Small intestine (tissue), 16 donors: ENCODE measurements at places on chromosomes 3 and 15. TPM values are rescaled to one million over a fixed set of nuclear protein-coding genes. Genes with fewer than 3 reads are reported as not detected.

Gene CMC1
- 43.2 TPM for polyA plus RNA-seq

Gene CRBN
- 26.6 TPM for polyA plus RNA-seq

Gene CAPN3
- 23.7 TPM for polyA plus RNA-seq

Gene KBTBD13
- polyA plus RNA-seq, result 0.03 TPM

Gene GOLGA6D
- not detected for polyA plus RNA-seq

Gene DNAH12
- 0.10 TPM for polyA plus RNA-seq

Gene GRM7
- not detected for polyA plus RNA-seq

Gene COL6A5
- not detected for polyA plus RNA-seq

Gene SEMA5B
- not detected for polyA plus RNA-seq

Gene GPR15
- polyA plus RNA-seq, result 0.30 TPM

Gene RARRES1
- 0.89 TPM for polyA plus RNA-seq

Gene SAMD7
- not detected for polyA plus RNA-seq

Gene NPAP1
- under 0.01 TPM for polyA plus RNA-seq

Gene DUOXA2
- 7.5 TPM for polyA plus RNA-seq

Gene ARGFX
- polyA plus RNA-seq, result not detected

Gene GOLGA8H
- not detected for polyA plus RNA-seq

Gene RARB
- polyA plus RNA-seq, result 9.0 TPM

Gene OR5K2
- not detected for polyA plus RNA-seq

Gene PDE12
- polyA plus RNA-seq, result 7.0 TPM

DNA sequence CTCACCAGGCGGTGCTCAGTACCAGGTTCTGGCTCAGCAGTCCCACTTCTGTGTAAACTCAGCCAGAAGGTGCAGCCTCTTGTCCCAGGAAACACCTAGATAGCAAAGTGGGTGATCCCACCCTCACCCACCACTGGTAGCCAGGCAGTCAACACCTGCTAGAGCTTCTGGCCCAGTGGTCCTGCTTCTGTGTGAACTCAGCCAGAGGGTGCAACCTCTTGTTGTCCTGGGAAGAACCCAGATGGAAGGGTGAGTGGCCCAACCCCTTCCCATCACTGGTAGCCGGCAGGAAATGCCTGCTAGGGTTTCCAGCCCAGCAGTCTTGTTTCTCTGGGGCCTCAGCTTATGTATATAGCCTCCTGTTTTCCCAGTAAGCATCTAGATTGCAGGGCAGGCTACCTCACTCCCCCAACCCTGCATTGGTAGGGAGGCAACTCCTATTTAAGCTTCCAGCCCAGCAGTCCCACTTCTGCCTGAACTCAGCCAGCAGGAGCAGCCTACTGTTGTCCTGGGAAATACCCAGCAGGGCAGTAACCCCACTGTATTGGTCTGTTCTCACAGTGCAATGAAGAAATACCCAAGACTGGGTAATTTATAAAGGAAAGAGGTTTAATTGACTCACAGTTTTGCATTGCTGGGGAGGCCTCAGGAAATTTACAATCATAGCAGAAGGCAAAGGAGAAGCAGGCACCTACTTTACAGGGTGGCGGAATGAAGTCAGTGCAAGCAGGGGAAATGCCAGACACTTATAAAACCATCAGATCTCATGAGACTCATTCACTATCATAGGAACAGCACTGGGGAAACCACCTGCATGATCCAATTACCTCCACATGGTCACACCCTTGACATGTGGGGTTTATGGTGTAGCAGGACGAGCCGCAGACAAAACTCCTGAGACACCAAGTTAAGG is 110.6 kb downstream of the DTWD1 start:
- H3K4me1 ChIP-seq, result peaks cover 24% of the 10 kb centered on the region
- no peaks in the 10 kb centered on the region for H3K27me3 ChIP-seq
- no peaks in the 10 kb centered on the region for H3K36me3 ChIP-seq
- H3K27ac ChIP-seq, result no peak overlapping the region
- no peak for DNase-seq
- H3K4me3 ChIP-seq, result no peak overlapping the region

DNA sequence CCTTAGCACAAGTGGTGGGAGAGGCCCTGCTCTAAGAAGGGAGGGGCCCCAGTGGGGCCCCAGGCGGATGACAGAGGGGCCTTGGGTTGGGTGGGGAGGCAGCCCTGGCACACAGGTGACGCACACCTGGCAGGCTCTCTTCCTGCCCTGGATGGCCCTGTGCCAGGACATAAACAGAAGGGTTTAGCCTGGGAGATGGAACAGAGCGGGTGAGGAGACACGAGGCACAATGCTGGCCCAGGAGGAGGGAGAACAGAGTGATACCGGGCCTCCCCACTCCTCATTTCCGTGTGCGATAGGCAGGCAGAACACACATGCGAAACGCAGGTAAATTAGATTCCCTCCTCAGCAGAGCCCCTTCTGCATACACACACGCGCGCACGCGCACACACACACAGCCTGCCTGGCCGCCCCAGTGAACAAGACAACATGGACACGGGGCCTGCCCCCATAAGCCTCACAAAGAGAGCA is 39.8 kb downstream of the IDH2 start:
- H3K27me3 ChIP-seq, result no peaks in the 10 kb centered on the region
- H3K36me3 ChIP-seq, result no peaks in the 10 kb centered on the region
- peaks cover 24% of the 10 kb centered on the region for H3K4me1 ChIP-seq
- peak overlapping the region; percentile 74 for H3K27ac ChIP-seq

GRCh38 chr3:197244751-197245150 is 53.7 kb downstream of the DLG1 start:
- H3K36me3 ChIP-seq, result peaks cover 18% of the 10 kb centered on the region
- H3K27me3 ChIP-seq, result no peaks in the 10 kb centered on the region
- no peak for DNase-seq
- H3K27ac ChIP-seq, result no peak overlapping the region

DNA sequence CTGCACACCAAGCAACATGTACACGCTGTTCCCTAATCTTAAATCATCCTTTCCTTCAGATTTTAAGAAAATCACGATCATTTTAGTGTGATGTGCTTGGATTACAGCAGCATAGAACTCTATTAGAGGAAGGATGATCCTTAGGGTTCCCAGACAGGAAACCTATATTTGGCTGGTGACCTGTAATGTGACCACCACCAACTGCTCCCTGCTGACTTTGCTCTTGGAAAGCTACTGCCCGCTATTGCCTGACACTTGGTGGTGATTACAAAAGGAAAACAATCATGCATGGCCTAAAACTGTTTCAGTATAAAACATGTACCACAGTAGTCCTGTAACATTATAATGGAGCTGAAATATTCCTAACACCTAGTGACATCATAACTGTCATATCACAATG is 27.2 kb upstream of the LMOD3 start:
- no peaks in the 10 kb centered on the region for H3K27me3 ChIP-seq
- H3K4me1 ChIP-seq, result no peaks in the 10 kb centered on the region
- H3K4me3 ChIP-seq, result no peak overlapping the region
- H3K27ac ChIP-seq, result no peak overlapping the region

- no peak overlapping the region for H3K27ac ChIP-seq
- DNase-seq, result no peak
- H3K36me3 ChIP-seq, result no peaks in the 10 kb centered on the region
- H3K4me3 ChIP-seq, result no peak overlapping the region
These were observed 161.4 kb downstream of the CHSY1 start for GRCh38 chr15:101090428-101090790.

DNA sequence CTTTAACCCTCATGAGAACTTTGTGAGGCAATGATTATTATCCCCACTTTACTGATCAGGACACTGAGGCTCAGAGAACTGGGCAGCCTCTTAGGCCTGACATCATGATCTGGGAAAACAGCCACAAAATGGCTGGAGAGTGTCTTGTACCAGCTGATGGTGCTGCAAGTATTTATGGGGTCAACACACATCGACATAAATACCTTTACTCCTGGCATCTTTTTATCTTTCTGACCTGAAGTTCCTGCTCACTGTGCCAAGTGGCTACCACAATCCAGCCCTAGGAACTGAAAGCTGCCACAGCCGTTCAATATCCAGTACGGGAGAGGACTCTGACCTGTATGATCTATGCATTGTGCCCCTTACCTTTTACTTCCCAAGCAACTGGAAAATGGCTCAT is 29.2 kb upstream of the MUC13 start:
- H3K4me1 ChIP-seq, result peaks cover 41% of the 10 kb centered on the region
- H3K4me3 ChIP-seq, result no peak overlapping the region
- H3K27ac ChIP-seq, result peak overlapping the region; percentile 69

DNA sequence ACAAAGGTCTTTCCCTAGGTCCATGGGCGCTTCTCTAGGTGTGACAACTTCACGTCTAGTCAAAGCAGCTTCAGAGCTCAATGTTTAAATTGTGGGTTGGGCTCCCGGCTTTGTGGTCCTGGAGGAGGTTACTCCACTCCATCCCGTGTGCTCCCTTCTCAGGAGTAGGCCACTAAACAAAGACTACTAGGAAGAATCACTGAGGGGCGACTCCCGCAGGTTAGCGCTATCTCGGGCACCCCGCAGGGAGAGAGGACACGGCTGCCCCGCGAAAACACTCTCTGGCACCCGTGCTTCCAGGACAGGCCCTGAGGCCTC is 500 bp downstream of the PARP6 start:
- no peaks in the 10 kb centered on the region for H3K4me1 ChIP-seq
- peak; percentile 20 for DNase-seq
- peak overlapping the region; percentile 73 for H3K4me3 ChIP-seq
- H3K36me3 ChIP-seq, result peaks cover 14% of the 10 kb centered on the region

GRCh38 chr3:6287088-6287875 is 573.6 kb upstream of the GRM7 start:
- no peaks in the 10 kb centered on the region for H3K4me1 ChIP-seq
- H3K4me3 ChIP-seq, result no peak overlapping the region
- no peaks in the 10 kb centered on the region for H3K27me3 ChIP-seq
- H3K27ac ChIP-seq, result no peak overlapping the region
- H3K36me3 ChIP-seq, result no peaks in the 10 kb centered on the region

- H3K36me3 ChIP-seq, result no peaks in the 10 kb centered on the region
- H3K4me1 ChIP-seq, result no peaks in the 10 kb centered on the region
- DNase-seq, result no peak
- no peak overlapping the region for H3K27ac ChIP-seq
- H3K27me3 ChIP-seq, result no peaks in the 10 kb centered on the region
These were observed 461.0 kb downstream of the GBE1 start for GRCh38 chr3:81300324-81300927.

DNA sequence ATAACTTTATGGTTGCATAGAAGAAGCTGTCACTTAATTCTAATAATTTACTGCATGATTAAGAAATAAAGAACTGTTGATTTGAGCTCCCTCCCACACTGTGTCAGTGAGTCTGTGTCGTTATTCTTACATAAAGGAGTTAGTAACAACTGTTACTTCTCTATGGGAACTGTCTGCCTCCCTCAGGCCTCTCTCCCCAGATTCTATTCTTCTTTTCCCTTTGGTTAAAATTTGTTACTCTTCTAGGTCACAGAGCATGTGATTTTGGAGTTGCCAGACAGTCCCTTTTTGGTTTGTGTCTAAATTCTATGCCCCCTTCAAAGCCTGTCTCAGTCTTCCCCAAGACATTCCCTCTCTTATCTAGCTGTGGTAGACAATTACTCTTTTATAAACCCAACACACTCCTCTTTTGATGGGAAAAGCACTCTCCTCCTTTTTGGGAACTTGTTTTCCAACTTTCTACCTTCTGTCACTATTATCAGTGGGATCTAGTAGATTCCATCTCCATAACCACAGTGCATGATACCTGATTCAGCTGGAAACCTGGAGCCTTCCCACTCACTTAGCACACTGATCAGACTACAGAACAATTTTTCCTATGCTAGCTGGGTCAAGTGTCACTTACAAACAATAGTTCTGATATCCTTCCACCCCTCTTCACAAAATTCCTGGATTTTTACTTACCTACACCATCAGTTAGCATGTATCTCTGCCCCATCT is 422.1 kb upstream of the TGFBR2 start:
- H3K4me1 ChIP-seq, result no peaks in the 10 kb centered on the region
- H3K36me3 ChIP-seq, result no peaks in the 10 kb centered on the region
- H3K4me3 ChIP-seq, result no peak overlapping the region
- no peaks in the 10 kb centered on the region for H3K27me3 ChIP-seq

DNA sequence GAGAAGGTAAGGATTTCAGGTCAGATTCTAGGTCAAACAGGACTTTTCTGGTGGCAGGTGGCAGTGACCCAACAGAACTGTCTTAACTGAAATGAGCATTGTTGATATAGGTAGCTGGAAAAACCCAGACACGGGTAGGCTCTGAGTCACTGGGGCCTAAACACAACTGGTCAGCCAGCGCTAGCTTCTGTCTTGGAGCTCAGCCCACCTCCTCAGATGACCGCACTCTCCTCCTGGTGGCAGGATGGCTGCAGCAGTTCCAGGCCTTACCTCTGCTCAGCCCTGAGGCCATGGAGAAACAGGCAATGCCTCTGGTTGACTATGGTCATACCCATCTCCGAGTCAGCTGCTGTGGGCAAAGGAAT is 61.1 kb upstream of the GATA2 start:
- H3K4me3 ChIP-seq, result no peak overlapping the region
- H3K36me3 ChIP-seq, result no peaks in the 10 kb centered on the region

GRCh38 chr3:58064923-58065638 is 56.9 kb downstream of the FLNB start:
- no peaks in the 10 kb centered on the region for H3K27me3 ChIP-seq
- peaks cover 16% of the 10 kb centered on the region for H3K36me3 ChIP-seq
- H3K4me1 ChIP-seq, result peaks cover 14% of the 10 kb centered on the region
- no peak overlapping the region for H3K27ac ChIP-seq

DNA sequence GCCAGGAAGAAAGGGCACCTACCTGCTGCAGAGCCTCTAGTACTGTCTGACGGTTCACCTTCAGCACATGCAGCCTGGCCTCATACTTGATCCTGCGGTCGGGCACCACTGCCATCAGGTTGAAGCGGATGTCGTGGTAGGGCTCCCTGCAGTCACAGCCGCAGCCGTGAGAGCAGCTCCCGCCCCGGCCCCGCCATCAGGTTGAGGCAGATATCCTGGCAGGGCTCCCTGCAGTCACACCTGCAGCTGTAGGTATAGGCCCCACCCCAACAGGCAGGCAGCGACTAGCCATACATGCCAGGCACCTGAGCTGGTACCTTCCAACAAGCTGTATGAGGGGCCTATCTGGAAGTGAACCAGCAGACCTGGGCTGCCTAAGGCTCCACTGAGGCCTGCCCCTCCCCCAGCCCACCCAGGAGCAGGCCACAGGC is 38.7 kb downstream of the SEMA3G start:
- H3K4me3 ChIP-seq, result no peak overlapping the region
- no peak for DNase-seq
- peaks cover 72% of the 10 kb centered on the region for H3K36me3 ChIP-seq
- no peaks in the 10 kb centered on the region for H3K27me3 ChIP-seq

GRCh38 chr3:170233530-170233929 is 11.3 kb downstream of the PRKCI start:
- H3K27me3 ChIP-seq, result no peaks in the 10 kb centered on the region
- H3K4me1 ChIP-seq, result peaks cover 7% of the 10 kb centered on the region
- no peak overlapping the region for H3K4me3 ChIP-seq

DNA sequence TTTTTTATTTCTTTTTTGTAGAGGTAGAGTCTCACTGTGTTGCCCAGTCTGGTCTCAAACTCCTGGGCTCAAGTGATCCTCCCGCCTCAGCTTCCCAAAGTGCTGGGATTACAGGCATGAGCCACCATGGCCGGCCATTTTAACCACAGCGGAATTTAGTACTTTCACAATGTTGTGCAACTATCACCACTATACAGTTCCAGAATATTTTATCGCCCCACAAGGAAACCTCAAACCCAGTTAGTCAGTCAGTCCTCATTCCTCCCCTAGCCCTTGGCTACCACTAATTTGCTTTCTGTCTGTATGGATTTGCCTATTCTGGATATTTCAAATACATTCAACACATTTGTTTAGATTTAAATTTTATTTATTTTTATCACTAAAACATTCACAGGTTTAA is 15.5 kb upstream of the HOMER2 start:
- H3K27me3 ChIP-seq, result no peaks in the 10 kb centered on the region
- no peak overlapping the region for H3K27ac ChIP-seq
- no peak overlapping the region for H3K4me3 ChIP-seq
